ENCODE measurements at places on chromosomes 16 and 17.

GRCh38 chr16:31529937-31530312 lies 2.2 kb downstream of the AHSP start:
- DNase-seq = no peak

DNA sequence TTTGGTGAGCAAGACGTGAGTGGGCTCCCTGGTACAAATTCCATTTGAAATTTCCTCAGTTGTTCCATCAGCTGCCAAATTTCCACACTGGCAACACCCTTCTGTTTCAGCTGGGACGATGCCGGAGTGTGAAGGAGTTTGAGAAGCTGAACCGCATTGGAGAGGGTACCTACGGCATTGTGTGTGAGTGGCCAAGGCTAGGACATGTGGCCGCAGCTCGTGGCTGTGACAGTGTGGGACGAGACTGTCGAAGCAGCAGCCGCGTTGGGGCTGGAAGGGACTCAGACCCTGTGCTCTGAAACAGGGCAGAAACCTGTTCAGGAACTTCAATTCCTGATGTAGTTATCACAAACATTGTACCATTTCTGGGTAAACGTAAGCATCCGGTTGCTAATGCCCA lies 2.7 kb downstream of the CDK10 start:
- no peak for DNase-seq

GRCh38 chr16:88365244-88365865 lies 17.4 kb upstream of the ZNF469 start:
- peak; percentile 55 for DNase-seq

DNA sequence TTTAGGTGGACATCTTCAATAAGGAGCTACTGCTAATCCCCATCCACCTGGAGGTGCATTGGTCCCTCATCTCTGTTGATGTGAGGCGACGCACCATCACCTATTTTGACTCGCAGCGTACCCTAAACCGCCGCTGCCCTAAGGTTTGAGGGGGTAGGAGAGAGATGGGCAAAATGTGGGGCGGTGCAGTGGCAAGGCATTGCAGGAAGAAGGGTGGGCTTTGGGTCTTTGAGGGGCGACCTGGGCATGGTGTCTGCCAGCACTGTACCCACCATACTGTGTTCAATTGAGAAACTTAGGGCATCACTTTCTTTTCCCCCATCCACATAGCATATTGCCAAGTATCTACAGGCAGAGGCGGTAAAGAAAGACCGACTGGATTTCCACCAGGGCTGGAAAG lies 8.6 kb downstream of the SENP3 start:
- DNase-seq = no peak

GRCh38 chr17:44362949-44363612 lies 572 bp downstream of the FAM171A2 start:
- DNase-seq = peak; percentile 82

GRCh38 chr17:17387017-17387497 lies 83.9 kb downstream of the NT5M start:
- peak; percentile 42 for DNase-seq

DNA sequence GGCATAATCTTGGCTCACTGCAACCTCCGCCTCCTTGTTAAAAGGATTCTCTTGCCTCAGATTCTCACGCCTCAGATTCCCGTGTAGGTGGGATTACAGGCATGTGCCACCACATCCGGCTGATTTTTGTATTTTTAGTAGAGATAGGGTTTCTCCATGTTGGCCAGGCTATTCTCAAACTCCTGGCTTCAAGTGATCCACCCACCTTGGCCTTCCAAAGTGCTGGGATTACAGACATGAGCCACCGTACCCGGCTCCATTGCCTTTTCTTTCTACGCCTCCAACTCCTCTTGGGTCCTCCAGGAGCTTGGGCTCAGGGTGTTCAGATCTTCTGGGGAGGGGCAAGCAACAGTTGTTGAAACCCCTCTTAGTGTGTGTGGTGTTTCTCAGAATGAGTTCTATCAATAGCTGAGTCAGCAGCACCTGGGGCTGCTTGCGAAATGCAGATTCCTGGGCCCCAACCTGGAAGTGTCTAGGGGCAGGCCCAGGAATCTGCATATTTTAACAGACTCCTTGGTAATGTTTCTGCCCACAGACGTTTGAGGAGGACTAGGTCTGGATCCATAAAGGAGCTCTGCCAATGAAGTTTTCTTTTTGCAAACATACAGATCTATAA lies 31.4 kb downstream of the SEC14L5 start:
- no peak for DNase-seq

DNA sequence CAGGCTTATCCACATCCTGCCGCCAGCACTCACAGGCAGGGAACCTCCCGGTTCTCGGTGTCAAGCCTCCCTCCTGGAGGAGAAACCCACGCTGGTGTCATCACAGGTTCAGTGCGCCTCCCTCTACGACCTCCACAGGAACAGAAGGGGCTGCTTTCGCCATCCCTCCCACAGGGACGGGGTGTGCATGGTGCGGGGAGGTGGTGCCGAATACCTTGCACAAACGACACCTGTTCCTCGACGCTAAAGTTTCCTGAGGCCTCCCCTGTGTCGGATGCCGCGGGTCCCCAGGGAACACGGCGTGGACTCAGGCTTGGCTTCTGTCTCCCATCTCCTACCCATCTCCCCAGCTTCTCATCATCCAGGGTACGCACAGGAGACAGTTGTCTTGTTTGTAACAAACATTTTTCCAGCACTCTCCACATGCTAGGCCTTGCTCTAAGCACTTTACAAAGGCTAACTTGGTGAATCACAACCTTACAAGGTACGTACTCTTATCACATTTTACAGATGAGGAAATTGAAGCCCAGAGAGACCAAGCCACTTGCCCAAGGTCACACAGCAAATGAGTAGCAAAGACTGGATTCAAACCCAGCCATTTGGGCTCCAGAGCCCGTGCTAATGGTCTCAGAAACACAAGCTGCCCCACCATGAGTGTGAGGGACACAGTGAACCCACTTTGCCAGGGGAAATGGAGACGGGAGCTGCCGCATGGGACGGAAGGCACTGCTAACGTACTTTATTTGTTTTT lies 271.6 kb downstream of the C16orf95 start:
- DNase-seq = peak; percentile 22

DNA sequence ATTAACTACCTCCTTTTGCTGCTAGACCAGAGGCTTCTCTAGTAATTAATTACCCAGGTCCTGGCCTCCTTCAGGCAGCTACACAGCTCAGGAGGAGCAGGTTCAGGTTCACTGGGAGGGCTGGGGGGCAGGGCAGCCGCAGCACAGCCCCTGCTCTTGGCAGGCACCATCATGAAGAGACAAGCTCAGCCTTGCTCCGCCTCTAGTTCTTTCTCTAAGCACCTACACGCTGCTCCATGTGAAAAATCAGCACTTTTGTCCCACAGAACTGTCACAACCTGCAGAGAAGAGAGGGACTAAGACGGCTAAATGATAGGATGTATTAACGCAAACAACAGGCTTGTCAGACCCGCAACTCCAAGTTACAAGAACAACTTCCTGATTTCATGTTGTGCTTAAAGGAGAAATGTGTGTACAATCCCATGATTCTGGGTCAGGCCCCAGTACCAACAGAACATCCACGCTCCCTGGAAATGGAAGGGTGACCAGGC lies 53.4 kb downstream of the GRB2 start:
- DNase-seq = peak; percentile 87

GRCh38 chr17:34820922-34821321 lies 140.3 kb downstream of the CCT6B start:
- peak; percentile 79 for DNase-seq

- peak; percentile 85 for DNase-seq
These were observed 430 bp downstream of the TSEN54 start for GRCh38 chr17:75516619-75517296.

- DNase-seq = no peak
These were observed 46.4 kb upstream of the KLHDC4 start for GRCh38 chr16:87812200-87812656.

GRCh38 chr16:11412175-11412904 lies 67.1 kb downstream of the RMI2 start:
- DNase-seq = no peak

GRCh38 chr17:67054011-67054591 lies 9.7 kb downstream of the CACNG1 start:
- peak; percentile 53 for DNase-seq

DNA sequence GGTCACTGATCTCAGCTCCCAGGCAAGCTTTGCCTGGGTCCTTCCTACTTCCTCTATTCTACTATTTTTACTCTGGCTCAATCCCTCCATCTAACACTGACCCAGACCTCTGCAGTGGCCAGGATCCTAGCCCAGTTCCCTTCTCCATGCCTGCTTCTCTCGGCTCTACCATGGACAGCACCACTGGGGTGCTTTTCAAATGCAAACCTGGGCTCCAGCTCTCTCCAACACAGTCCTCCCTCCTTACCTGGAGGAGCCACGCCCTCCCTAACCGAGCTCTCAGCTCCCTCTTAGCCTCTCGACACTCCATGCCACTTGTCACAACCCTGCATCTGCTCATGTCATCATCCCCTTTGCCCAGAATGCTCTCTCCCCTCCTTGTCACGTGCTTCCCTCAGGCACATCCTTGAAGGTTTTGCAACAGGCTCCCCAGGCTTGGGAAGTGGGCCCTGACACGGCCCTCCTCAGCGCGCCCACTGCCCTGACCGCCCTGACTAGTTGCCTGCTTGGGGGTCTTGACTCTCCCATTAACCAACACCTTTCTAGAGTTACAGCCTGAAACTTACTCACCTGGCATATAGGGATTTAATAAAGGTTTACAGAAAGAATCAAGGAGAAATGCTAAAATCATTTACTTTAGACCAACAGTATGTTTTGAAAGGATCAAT lies 41.6 kb downstream of the MARF1 start:
- peak; percentile 85 for DNase-seq

- no peak for DNase-seq
These were observed 1007.5 kb upstream of the EEF2KMT start for GRCh38 chr16:6105115-6105514.

- no peak for DNase-seq
These were observed 12.5 kb downstream of the CAPN15 start for GRCh38 chr16:539901-540530.

GRCh38 chr17:76091526-76092286 lies 11.9 kb downstream of the EXOC7 start:
- no peak for DNase-seq

- DNase-seq = no peak
These were observed 1046.6 kb downstream of the CDH8 start for GRCh38 chr16:60989592-60989991.

- DNase-seq = no peak
These were observed 12.5 kb upstream of the TMIGD1 start for GRCh38 chr17:30346221-30346795.

DNA sequence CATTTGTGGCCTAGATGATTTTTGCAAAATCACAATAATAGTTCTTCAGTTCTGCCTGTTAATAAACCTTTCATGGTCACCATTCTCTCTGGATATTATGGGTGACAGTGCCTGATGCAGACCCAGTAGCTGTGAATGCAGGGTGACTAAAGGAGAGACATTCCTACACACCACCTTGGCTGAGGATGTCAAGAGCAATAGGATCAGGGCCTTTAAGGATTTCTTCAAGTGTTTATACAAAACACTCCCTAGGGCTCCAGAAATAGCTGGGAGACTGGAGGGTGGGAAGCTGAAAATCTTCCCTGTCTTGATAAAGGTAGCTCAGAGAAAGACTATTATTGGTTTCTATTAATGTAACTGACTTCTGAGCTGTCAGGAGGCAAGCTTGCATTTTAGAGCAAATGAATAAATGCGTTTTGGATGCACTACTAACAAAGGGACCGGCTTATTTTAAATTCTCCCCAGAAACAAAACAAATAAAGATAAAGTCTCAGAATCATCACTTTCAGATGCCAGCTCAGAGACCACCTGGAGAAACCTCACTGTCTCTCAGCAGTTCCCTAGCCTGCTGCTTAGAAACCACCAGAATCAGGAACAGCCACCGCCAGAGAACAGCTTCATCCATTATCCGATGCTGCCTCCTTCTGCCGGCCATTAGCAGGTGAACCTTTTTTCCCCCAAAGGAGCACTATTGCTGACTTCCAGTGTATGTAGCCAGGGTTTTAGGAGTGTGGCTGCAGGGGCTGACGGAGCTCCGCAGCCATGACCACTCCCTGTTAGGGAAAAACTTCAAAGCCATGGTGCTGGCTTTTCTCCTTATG lies 171.4 kb upstream of the DYNLRB2 start:
- DNase-seq = peak; percentile 84

- peak; percentile 50 for DNase-seq
These were observed 43.4 kb upstream of the SOX9 start for GRCh38 chr17:72077326-72077960.

GRCh38 chr17:50955160-50955559 lies 89.0 kb upstream of the TOB1 start:
- no peak for DNase-seq

DNA sequence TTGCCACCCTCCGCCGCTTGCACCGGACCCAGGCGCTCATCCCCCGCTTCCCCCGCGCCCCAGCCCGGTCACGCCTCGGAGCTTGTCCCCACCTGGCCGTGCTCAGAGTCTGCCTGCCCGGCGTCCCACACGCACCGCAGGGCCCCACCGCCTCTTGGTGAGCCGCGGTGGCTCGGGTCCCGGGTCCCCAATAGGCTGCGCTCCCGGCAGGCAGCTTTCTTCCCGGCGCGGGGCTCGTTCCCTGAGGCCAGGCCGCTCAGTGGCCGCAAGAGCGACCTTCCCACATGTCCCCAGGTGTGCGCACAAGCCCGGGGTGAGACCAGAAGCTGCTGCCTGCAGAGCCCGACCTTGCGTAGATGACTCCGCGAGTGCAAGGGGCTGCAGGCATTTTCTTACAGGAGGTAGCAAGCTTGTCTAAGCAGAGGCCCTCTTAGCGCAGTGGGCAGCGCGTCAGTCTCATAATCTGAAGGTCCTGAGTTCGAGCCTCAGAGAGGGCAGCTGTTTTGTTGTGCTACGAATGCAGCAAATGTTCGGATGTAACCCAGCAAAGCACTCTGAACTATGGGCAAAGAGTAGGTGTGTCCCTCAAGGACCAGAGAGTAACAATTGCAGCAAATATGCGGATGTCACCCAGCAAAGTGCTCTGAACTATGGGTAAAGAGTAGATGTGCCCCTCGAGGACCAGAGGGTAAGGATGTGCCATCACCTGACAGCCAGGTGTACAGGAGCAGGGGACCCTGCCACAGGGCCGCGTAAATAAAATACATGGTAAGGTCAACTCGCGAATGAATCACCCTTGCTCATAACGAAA lies 15.6 kb downstream of the TLE7 start:
- DNase-seq = peak; percentile 98

DNA sequence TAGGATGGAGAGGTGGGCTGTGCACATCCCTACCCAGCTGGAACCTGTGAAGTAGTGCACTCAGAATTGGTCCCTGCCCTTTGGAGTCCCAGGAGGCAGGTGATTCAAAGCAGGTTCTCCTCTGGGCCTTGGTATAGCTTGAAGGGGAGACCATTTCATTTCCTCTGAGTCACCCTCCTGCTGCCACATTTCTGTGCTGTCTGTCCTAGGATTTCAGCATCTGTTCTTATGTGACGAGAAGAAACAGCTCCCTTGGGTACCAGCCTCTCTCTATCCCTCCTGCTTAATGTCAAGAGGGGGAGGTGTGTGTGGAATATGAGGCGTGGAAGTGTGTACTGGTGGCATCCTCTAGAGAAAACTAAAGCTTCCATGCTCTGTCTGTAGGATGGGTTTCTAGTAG lies 5.0 kb upstream of the NFE2L1 start:
- no peak for DNase-seq

GRCh38 chr17:44400226-44400847 lies 10.9 kb upstream of the ITGA2B start:
- no peak for DNase-seq

Measured in endodermal cell (in vitro differentiated cells).